ENCODE measurements at places on chromosomes 3 and 15.

GRCh38 chr3:86967062-86967461, 23.9 kb downstream of the VGLL3 start:
- no peak for DNase-seq

GRCh38 chr15:42274702-42274989, 1.4 kb upstream of the TMEM87A start:
- DNase-seq = no peak

- no peak for DNase-seq
Measured at GRCh38 chr15:29051422-29051821, 165.6 kb downstream of the APBA2 start.

- no peak for DNase-seq
Measured at GRCh38 chr3:157066335-157067098, 93.4 kb downstream of the CCNL1 start.

GRCh38 chr3:31159331-31160039, 265.0 kb upstream of the GADL1 start:
- no peak for DNase-seq

GRCh38 chr15:84598250-84598649, 2.6 kb upstream of the ZSCAN2 start:
- DNase-seq = peak; percentile 63

GRCh38 chr15:26864664-26865191, 2.1 kb upstream of the GABRA5 start:
- DNase-seq = peak; percentile 20

- no peak for DNase-seq
Measured at GRCh38 chr3:57731311-57731710, 24.8 kb upstream of the SLMAP start.
